Effector memory CD8-positive, alpha-beta T cell (primary cell): ENCODE measurements at places on chromosomes 7 and 10.
A peak's percentile ranks its signal among the peaks of the same experiment; 100 is the strongest.

- peak; percentile 30 for DNase-seq
These were observed 162.2 kb downstream of the SH3PXD2A start for GRCh38 chr10:103692952-103693811.

DNA sequence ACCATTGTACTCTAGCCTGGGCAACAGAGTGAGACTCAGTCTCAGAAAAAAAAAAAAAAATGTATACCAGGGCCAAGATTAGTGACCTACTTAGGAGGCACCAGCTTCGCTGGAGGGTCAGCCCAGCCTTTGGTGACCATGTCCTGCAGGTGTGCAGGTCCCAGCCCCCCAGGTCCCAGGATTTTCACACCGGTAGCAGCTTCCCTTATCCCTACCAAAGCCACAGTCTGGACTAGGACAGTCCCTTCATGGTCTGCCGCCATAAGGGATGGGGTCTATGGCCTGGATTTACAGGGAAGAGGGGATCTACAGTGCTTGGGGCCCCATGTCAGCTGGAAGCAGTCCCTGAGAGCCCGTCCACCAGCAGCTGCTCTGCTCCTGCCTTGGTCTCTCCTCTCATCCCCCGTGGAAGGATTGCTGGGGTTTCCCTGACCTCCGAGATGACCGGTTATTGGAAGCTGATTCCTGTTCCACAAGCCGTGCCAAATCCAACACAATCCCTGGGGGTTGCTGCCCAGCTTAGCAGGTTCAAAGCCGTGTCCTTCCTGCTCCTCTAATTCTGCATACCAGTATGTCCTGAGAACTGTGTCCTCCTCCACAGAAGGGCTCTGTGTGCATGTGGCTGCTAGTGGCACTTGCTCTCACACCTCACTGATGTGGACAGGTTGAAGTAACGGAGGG is 11.0 kb upstream of the NDUFB2 start:
- DNase-seq = no peak

DNA sequence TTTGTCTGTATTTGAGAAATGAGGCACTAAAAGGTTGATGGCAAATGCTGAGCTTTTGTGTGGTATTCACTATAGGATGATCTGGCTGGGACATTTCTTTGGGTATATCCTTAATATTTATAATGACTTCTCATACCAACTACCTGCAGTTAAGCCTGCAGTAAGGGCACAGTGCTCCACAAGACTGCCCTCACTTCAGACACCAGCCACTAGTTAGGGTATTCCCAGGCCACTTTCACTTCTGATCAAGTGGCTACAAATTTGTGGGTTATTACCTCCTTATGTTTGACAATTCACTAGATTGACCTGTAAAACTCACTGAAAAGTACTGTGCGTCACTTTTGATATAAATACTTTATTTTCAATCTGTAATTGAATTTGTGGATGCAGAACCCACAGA is 20.3 kb downstream of the CCDC126 start:
- no peak for DNase-seq

DNA sequence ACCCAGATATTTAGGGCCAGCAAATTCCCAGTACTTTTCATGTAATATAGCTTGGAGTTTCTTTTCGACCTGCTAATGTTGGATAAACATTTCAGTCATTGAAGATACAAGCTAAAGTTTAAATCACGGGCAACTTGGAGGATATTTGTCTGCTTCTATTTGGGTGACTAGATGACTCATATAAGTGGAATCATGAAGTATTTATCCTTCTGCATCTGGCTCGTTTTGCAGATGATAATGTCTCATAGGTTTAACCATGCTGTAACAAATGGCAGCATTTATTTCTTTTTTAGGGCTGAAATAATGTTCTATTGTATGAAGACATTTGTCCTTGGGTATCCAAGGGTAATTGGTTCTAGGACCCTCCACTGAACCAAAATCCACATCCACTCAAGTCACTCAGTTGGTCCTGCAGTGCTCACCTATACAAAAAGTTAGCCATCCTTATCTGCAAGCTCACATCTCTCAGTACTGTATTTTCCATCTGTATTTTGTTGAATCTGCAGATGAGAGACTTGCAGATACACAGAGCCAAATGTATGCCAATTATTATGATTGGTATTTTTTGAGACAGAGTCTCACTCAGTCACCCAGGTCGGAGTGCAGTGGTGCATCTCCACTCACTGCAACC is 187.2 kb upstream of the CSTF2T start:
- no peak for DNase-seq

DNA sequence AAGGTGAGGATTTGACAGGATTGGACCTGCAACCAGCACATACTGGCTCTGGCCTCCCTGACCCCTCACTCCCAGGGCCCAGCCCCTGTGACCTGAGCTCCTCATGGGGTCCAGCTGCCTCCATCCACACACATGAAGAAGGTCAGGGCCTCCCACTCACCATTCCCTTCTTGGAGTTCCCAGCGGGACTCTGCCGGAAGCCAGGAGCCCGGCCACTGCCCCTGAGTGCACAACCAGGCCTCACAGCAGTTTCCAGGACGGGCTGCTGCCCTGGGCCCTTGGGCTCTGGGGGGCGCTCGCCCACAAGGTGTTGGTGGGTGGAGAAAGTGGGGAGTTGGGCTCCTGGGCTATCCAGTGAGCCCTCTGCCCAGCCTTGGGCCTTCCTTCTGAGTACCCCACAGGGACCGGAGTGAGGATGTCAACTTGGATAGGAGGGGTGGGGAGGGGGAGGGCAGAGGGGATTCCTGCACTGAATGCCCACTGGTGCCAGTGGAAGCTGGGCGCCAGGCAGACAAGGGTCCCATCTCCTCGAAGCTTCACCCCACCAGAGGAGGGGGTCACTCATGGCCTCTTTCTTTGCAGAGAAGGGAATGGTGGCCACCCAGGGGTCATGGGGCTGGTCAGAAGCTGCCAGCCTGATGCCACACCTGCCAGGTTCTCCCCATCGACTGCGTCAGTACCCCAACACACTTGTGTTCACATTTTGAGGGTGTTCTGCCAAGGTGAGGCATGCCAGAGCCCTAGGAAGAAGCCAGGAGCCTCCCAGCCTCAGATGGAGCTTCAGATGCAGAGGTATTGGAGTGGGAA is 115.3 kb downstream of the PTPN20 start:
- no peak for DNase-seq

GRCh38 chr10:75018251-75018650 is 93.2 kb upstream of the SAMD8 start:
- DNase-seq = no peak

DNA sequence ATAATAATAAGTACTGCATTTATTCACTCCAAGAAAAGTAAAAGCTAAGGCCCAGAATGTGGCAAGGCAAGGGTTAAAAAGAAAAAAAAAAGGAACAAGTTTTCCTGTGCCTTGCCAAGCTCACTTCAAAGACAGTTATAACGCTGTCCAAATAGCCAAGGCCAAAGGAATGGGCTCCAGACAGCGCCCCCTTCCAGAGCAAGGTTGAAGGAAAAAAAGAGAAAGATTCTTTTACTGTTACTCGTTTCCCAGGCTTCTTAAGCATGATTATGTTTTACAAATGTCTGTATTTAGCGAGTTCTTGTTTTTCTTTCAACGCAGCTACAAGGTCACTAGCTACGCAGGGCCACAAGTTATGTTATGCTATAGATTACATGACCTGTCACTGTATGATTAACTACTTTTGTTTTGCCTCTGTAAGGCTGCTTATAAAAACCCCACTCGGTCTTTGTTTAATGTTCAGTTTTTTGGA is 9.1 kb upstream of the EIF4H start:
- DNase-seq = no peak

DNA sequence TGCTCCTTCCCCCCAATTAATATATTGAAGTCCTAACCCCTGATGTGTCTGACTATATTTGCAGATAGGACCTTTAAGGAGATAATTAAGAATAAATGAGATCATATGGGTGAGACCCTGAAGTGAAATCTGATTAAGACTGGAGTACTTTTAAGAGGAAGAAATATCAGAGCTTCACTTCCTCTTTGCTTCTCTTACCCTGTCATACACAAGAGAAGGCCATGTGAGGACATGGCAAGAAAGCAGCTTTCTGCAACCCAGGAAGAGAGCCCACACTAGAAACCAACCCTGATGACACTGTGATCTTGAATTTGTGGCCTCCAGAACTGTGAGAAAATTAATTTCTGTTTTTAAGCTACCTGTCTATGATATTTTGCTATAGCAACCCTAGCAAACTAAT is 44.2 kb downstream of the JMJD1C start:
- no peak for DNase-seq

DNA sequence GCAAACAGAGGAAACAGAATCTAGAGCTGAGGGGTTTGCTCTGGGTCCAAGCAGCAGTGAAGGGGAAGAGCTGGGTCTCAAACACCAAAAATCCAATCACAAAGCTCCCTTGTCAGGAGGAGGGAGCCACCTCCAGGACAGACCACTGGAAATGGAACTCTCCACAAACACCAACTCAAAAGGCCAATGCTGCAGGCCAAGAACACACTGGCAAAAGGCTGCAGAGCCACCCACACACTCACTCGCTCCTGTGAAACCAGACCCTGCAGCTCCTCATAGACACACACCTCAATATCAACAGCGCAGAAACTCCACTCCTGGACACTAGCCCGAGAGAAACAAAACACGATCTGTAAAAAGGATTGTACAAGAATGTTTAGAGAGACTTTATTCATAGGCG is 213.5 kb downstream of the PTPRN2 start:
- no peak for DNase-seq

- no peak for DNase-seq
These were observed 11.7 kb upstream of the RAMP3 start for GRCh38 chr7:45145881-45146280.

DNA sequence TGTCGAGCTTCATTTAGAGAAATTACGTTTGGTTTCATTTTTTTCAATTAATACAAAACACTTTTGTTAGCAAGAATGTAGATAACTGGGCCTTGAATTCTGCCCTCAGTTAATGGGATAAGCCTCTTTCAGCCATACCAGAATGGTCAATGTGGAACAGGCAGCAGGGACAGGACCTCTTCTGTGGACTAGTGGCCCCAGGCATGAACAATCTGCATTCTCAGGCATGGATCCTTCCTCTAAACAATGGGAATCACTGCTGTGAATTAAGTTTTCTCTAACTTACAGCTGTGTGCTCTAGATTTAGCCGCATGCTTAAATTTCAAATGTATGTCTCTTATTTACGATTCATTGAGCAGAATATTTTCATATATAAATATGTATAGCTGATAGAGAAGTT is 237.7 kb upstream of the PRKCQ start:
- no peak for DNase-seq

GRCh38 chr7:46515844-46516590 is 594.9 kb upstream of the IGFBP3 start:
- DNase-seq = no peak

- DNase-seq = no peak
These were observed 178.6 kb downstream of the RPS24 start for GRCh38 chr10:78212060-78212785.

- DNase-seq = no peak
These were observed 403.7 kb upstream of the ZMIZ1 start for GRCh38 chr10:78664929-78665553.

- DNase-seq = no peak
These were observed 118.1 kb upstream of the PHF14 start for GRCh38 chr7:10855583-10855982.

GRCh38 chr10:33952692-33953360 is 618.4 kb upstream of the NRP1 start:
- DNase-seq = no peak

GRCh38 chr10:121783782-121784372 is 144.0 kb downstream of the ATE1 start:
- no peak for DNase-seq

GRCh38 chr7:50646069-50646468 is 80.9 kb upstream of the DDC start:
- no peak for DNase-seq

GRCh38 chr10:132158122-132158741 is 28.5 kb upstream of the DPYSL4 start:
- peak; percentile 45 for DNase-seq

- peak; percentile 40 for DNase-seq
These were observed 20.7 kb upstream of the ZMIZ1 start for GRCh38 chr10:79047875-79048638.

- no peak for DNase-seq
These were observed 50.4 kb downstream of the PYROXD2 start for GRCh38 chr10:98364432-98365102.

DNA sequence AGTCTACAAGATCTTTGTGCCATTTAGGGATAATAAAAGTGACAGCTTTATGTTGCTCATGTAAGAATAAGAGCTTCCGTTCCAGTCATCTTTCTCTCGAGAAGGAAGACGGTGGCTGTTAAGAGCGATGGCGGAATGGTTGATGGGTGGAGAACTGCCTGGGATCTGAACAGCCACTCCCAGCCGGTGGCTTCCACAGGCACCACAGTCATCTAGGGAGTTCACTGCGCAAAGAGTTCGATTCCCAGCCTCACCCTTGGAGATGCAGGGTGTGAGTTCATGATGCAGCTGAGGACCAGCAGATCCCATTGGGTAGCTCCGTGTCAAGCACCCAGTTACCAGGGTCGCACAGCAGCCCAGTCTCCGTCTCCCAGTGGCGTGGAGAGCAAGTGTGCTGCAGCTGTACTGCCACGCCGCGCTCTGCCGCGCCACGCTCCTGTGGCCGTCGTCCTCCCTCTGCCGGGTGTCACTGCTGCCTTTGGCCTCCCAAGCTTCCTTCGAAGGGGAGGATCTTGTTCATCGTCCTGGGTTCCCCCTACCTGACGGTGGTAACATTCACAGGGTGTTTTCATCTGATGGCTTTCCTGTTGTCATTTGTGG is 7.8 kb downstream of the SUN1 start:
- no peak for DNase-seq

DNA sequence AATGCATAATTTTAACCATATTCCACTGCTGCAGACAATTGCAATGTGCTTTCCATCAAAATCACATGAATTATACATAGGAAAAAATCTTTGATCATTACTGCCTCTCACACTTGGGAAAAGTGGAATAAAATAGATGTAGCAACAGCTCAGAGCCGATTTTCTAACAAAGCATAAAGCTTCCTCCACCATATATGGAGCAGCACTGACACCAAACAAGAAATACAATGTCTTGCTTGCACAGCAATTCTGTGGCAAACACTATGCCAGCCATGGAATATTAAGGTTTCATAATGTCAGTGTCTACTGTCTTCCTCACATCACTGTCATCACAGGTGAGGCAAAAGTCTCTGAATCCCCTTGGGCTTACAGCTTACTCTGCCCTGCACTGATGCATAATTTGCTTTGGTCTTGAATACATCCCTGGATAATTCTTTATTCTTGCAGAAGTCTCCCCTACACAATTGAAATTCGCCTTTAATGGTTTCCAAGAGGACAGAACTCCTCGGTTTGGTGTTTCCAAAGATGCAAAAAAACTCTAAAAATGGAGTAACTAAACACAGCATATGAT is 198.5 kb downstream of the CACNA2D1 start:
- DNase-seq = no peak

DNA sequence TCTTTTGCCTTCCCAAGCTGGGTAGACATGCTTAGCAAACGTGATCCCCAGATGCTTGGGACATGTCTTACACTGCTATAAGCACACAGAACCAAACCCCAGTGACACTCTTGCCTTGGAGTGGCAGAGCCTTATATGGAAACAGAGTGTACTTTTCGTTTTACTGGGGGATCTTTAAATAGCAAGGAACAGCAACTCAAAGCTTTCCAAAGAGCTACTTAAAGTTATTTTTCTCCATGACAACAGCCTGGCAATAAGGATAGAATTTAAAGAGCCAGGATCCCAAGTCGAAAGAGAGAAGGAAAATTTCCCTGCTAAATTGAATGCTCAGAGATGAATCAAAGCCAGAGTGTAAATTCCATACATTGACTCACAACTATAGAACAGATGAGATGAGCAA is 67.8 kb downstream of the ZNF365 start:
- DNase-seq = no peak

GRCh38 chr7:29095631-29096445 is 50.5 kb downstream of the CPVL start:
- DNase-seq = no peak

- peak; percentile 36 for DNase-seq
These were observed 537 bp downstream of the FOXK1 start for GRCh38 chr7:4682621-4683042.
